ENCODE measurements at places on chromosomes 11 and 22. TPM values are rescaled to one million over a fixed set of nuclear protein-coding genes. Genes with fewer than 3 reads are reported as not detected.
A peak's percentile ranks its signal among the peaks of the same experiment; 100 is the strongest.

DNA sequence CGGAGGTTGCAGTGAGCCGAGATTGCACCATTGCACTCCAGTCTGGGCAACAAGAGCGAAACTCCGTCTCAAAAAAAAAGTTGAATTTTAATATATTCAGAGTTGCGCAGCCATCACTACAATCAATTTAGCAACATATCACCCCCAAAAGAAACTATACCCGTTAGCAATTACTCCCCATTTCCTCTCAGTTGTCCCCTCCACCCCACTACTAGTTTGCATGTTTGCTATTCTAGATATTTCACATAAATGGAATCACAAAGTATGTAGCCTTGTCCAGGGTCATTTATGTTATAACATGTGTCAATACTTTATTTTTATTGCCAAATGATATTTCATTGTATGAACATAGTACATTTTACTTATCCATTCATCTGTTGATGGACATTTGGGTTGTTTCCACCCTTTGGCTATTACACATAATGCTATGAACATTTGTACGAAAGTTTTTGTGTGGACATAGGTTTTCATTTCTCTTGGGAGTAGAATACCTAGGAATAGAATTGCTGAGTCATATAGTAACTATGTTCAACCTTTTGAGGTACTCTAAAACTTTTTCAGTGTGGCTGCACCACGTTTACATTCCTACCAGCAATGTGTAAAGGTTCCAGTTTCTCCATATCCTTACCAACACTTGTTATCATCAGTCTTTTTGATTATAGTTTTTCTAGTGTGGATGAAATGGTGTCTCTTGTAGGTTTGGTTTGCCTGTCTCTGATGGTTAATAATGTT, 2.2 kb downstream of the ZNF143 start:
- DNase-seq: no peak

GRCh38 chr11:66325263-66325671, 8.4 kb upstream of the CD248 start:
- DNase-seq: no peak

DNA sequence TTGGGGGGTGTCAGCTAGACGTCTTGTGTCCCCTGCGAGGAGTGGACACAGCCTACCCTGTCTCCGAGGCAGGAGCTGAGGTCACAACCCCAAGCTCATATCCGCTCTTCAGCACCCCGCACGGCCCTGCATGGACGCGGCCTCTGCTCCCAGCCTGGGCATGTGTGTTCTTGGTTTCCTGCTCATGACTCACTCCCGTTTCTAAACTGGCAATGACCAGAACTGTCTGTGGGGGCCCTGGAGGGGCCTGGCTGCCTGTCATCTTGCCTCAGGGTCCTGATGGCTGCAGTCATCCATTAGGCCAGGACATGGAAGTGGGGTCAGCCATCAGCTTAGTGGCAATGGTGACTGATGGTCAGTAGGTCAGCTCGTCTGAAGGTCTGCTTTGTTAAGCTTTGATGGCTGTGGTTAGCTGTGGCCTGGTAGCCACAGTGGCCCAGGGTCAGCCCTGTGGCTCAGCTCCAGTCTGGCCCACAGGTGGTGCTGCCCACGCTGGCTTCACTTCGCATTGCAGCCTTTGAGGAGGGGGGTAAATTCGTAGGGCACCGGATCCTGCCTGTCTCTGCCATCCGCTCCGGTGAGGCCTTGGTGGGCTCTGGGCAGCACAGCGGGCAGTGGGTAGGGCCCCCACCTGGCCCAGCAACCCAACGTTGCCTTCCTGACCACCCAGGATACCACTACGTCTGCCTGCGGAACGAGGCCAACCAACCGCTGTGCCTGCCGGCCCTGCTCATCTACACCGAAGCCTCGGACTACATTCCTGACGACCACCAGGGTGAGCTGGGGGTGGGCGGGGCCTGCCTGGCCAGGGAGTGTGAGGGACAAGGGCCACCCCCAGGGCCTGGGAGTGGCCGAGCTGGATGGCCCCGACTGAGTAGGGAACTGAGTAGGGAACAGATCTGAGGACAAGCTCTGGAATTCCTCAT, 12.0 kb downstream of the PLCB3 start:
- no peak for DNase-seq

GRCh38 chr22:17797721-17798559, 23.7 kb upstream of the BID start:
- DNase-seq: no peak

- DNase-seq: no peak
Observed at GRCh38 chr22:41659941-41660340, 28.7 kb downstream of the SNU13 start.

DNA sequence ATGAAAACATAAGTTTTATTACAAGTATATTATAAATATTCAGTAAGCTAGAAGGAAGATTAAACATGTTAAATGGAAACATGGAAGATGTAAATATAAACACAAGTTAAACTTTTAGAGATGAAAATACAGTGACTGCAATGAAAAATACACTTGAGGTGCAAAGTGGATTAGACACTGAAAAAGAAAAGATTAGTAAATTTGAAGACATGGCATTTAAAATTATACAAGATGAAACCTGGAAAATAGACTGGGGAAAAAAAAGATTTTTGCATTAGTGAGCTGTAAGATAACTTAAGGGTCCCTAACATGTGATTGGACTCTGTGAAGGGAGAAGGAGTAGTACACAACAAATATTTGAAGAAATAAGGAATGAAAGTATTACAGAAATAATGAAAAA, 33.3 kb downstream of the ELP4 start:
- DNase-seq: no peak

DNA sequence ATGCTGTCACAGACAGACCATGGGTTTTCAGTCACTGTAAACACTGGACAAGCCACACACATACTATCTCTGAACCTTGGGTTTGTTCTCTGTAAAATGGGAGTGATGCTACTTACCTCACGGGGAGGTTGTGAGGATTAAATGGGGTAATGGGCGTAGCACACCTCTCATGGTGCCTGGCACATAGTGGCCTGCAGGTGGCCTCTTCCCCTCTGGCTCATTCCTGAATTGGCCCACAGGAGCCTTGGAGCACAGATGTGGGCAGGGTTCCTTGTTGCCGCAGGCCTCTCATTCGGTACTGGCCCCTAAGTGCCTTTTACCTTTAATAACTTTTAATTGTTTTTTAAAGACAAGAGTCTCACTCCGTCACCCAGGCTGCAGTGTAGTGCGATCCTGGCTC, 11.7 kb downstream of the MICAL2 start:
- DNase-seq: no peak

DNA sequence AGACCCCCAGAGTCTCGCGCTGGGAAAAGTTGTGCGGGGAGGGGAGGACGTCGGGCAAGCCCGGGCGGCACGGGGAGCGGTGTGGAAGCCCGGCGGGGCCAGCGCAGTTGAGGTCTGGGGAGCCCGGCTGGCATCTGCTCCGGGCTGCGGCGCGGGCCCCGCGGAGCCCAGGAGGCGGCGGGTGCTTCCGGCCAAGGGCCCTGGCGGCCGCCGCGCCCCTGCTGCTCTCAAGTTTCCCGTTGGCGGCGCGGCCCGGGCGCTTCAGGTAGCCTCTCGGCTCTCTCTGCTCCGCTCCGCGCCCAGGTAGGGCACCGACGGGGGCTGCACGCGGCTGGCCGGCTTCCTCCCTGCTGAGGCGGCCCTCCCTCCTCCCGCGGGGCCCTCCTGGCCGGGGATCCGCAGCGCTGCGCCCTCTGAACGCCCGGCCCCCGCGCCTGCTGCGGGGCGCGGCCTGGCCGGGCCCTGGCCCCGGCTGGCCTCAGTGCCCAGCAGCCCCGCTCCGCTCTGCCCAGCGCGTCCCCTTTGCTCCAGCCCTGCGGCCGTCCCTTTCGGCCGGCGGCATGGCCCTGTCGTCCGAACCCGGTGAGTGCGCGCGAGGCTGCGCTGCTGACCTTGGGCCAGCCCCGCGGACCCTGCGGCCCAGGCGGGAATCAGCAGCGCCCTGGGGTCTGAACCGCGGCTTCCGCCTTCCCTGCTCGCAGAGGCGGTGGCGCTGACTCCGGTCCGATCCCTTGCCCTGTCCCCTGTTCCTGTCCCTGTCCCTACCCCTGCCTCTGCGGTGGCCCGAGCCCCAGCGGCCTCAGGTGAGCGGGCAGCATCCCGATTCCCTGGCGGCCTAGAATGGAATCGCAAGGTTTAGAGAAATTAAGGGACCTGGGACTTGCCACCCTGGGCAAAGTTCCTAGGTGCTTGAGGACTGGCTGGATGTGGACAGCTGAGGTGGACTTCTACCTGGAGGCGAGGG, 4.3 kb upstream of the AMPD3 start:
- DNase-seq: peak; percentile 25

DNA sequence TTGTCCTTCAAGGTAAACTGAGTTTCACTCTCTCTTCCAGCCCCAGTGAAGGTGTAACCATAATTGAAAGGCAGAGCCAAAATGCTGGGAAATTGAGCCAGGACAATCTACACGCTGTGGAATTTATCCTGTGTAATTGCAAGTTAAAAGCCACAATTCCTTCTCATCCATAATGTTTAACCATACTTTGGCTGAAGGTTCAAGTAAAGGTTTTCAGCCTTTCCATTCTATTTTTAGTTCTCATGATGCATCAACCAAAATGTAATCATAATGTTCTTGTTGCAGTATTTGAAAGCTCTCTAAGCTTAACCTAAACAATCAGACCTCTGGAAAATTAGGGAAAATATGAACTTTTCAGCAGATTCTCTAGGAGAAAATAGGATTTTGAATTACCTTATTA, 14.0 kb upstream of the ARHGAP42 start:
- no peak for DNase-seq

DNA sequence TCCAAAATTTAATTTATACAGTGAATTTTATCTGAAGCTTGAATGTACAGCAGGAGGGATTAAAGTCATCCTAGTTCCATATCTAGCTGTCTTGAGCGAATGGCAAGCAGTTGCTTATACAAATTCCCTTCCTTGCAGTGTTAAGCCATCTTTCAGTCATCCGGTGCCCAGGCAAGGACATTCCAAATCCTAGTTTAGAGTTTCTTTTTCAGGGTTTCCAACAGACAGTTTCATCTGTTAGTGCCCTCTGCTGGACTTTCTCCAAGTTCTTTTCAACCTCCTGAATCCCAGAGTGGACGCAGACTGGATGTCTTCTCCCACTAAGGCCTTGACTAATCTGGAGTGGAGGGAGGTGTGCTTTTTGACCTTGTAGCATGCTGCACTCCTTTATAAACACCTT, 45.4 kb downstream of the GRAMD1B start:
- DNase-seq: no peak

DNA sequence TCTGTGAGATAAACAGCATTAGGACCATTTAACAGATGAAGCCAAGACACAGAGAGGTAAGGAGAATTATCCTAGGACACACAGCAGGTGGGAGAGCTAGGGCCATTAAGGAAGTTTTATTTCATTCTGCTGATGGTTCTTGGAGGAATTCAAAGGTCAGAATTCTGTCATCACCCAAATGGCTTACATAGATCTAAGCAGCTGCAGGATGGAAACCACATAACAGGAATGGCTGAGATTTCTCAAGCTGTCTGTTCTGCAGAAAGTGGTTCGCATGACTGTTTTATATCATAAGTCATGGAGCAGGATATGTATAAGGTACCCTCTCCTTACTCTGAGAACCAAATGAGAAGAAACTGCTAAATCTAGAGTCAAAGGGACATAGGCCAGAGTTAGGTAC, 163.2 kb upstream of the NARS2 start:
- DNase-seq: no peak

DNA sequence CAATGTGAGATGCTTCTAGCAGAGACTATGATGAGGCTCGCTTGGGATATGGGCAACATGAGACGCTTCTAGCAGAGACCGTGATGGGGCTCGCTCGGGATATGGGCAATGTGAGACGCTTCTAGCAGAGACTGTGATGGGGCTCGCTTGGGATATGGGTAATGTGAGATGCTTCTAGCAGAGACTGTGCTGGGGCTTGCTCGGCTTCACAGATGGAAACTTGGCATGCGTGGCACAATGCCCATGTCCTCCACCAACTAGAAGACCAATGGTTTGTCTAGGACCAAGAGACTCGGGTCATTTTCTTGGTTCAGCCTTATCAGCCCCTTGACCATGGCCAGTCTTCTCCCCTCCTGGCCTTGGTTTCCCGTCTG, 7.1 kb downstream of the MYEOV start:
- no peak for DNase-seq

DNA sequence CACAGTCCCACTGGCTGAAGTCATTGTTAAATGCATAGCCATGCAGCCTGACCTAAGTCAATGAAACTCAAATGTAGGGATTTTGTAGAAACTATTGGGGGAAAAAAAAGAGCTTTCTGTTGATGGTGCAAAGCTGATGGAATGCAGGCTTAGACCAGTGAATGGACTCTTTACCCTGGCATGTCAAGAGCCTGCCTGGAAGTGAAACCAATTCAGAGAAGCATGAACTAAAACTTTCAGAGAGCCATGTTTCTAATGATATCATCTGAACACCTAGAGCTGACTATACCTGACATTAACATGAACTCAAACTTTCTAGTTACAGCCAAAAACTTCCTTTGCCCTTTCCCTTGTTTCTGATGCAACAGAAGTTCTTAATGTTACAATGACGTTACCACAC, 89.0 kb downstream of the APIP start:
- no peak for DNase-seq

Gene CTR9
- total RNA-seq: 46.2 TPM

Gene ANAPC15
- total RNA-seq: 49.4 TPM

Gene C11orf86
- total RNA-seq: not detected

Gene OR4A16
- total RNA-seq: not detected

Gene INPP5J
- total RNA-seq: not detected

Gene ZNF214
- not detected for total RNA-seq

Gene RFPL2
- total RNA-seq: 0.26 TPM

Gene KCNQ1
- 5.3 TPM for total RNA-seq

Gene UPK3A
- not detected for total RNA-seq
